Nephron progenitor cell (in vitro differentiated cells): ENCODE measurements at places on chromosomes 4 and X.

- no peak for DNase-seq
Measured at GRCh38 chr4:26235500-26235899, 85.3 kb upstream of the RBPJ start.

GRCh38 chrX:62931625-62932024, 419.5 kb downstream of the SPIN4 start:
- no peak for DNase-seq

GRCh38 chr4:33512397-33512796, 2731.9 kb downstream of the ARAP2 start:
- DNase-seq: no peak

GRCh38 chr4:4899202-4899925, 39.9 kb downstream of the MSX1 start:
- DNase-seq: no peak

GRCh38 chrX:10197279-10198210, 40.8 kb downstream of the CLCN4 start:
- no peak for DNase-seq

GRCh38 chr4:73447671-73448070, 11.7 kb downstream of the AFP start:
- DNase-seq: no peak

- DNase-seq: no peak
Measured at GRCh38 chrX:20414762-20415445, 148.2 kb upstream of the RPS6KA3 start.

DNA sequence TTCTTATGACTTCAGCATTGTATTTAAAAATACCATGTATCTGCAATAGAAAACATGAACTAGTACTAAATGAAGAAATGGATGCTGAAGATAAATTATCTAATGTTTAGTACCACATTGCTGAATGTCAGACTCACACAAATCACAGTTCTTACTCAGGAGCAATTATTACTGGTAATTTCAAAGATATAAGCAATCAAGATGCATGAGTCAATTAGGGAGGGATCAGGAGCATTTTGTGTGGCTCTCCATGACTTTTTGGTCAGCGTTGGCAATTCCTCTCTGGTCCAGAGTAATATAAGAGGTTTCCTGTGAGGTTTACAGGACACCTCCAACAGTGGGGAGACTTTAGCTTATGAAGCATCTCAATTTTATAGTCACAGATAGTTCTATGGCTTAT, 167.0 kb upstream of the PCDH7 start:
- no peak for DNase-seq

DNA sequence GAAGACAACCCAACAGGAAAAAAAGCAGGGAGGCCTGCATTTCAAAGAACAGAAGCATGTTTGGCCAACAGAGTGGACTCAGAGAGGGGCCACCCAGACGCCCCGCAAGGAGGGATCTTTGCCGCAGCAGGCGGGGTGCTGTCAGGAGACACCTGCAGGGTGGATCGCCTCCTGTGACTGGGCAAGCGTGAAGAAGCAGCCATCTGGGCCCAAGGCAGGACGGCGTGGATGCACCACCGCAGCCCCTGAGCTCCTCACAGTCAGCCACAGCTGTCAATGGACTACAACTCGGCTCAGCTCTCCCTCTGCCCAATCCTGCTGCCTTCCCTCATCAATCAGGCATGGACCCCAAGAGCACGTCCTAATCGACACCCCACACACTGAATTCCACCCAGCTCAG, 32.0 kb upstream of the MAN2B2 start:
- no peak for DNase-seq

- no peak for DNase-seq
Measured at GRCh38 chr4:73379946-73380345, 24.1 kb upstream of the ALB start.

GRCh38 chr4:29983890-29984289, 736.3 kb upstream of the PCDH7 start:
- DNase-seq: no peak

GRCh38 chr4:47525154-47525819, 40.2 kb downstream of the ATP10D start:
- DNase-seq: no peak

DNA sequence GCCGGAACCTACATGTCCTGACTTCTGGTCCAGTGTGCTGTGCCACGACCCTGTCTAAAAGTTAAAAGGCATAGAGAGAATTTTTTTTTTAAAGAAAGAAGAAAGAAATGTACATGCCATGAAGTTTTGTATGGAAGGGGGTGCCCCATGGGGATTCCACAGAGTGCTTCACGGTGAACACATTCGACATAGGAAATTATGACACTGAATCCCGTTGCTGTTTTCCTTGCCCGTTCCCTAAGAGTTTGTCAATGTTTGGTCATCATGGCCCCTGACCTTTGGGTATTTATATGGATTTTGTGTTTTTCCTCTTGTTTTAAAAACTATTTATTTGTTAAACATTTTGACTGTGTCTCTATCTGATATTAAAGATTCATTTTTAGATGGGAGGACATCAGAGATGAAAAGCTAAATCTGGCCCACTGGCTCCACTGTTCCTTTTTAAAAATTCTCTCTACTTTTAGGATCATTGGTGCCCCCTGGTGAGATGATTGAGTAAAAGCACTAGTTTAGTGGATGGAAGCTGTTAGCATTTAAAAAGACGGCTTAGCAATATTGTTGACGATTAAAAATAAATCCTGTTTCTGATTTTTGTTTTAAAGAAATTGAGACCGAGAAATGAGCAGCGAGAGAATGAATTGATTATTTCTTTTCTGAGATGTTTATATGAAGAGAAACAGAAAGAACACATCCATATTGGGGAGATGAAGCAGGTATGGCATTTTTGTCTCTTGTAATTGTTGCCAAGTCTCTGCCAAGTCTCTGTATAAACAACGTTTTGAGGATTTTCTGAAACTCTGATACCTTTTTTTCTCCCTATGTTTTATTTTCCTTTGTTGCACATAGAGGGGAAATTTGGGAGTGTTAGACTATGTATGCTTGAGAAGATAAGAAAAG, 75.0 kb downstream of the PTTG2 start:
- DNase-seq: no peak

GRCh38 chr4:78018271-78019049, 38.7 kb upstream of the FRAS1 start:
- DNase-seq: no peak

DNA sequence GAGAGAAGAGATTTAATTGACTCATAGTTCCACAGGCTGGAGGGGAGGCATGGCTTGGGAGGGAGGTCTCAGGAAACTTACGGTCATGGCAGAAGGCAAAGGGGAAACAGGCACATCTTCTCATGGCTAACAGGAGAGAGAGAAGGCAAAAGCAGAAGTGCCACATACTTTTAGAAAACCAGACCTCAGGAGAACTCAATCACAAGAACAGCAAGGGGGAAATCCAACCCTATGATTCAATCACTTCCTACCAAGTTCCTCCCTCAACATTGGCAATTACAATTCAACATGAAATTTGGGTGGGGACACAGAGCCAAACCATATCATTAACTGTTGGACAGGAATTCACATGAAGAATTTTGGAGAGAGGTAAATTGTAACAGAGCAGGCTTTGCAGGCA, 485.3 kb upstream of the PITX2 start:
- DNase-seq: no peak

DNA sequence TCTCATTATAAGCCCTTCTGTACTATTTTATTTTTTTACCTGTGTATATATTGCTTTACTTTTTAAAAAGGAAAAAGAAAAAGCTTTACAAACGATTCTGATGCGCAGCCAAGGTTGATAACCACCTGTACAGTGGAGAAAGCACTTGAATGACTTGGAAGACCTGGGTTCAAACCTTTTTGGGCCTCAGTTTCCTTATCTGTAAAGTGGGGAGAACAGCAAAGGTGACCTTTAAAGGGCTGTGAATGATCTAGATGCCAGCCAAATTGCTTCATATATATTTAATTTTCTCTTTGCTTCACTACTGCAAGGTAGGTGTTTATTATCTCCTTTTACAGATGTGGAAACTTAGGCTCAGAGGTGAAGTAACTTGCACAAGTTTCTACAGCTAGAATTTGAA, 45.0 kb downstream of the SMC1A start:
- DNase-seq: no peak

- no peak for DNase-seq
Measured at GRCh38 chrX:107504006-107504405, 54.6 kb downstream of the FRMPD3 start.

DNA sequence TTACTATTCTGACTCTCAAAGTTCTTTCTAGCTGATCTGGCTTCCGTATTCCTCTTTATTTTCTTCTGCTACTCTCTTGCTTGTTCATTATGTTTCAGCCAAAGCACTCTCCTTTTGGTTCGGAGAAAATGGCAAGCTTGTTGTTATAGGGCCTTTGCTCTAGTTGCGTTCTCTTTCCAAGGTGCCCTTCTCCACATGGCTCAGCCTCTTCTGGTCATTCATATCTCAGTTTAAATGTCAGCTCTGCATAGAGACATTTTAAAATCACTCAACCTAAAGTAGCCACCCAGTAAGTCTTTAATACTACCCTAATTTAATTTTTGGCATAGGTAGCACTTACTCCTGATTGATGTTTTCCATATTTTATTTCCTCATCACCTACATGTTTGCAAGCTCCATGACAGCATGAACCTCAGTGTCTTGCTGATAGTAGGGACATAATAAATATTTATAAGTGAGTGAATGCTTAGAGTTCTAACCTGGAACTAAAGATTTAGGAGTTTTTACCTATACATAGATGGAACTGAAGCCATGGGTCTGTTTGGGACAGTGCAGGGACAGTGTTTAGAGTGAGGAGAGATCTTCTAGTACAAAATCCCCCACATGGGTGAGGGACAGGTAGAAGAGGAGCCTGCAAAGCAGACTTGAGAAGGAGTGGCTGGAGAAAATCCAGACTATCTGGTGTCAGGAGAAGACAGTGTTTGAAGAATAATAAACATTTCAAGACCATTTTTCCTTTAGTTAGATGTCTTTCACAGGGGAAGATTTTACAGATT, 17.9 kb downstream of the SLC30A9 start:
- no peak for DNase-seq

DNA sequence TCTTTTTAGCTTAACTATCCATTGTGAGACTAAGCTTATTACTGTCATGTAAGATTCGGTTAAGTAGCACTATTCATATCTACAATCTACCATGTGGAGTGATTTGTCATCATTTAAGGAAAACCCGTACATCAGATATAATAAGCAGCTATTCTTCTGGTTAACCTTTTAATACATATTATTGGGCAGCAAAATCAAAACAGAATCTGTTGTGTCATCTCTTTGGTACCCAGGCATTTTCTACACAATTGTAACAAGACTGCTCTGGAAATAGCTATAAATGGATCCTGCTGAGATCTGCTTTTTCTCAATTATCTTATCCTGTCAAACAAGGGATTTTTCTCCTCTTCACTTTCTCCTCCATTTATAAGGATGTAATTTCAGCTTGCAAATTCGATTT, 521.5 kb upstream of the MAGEB2 start:
- DNase-seq: no peak

DNA sequence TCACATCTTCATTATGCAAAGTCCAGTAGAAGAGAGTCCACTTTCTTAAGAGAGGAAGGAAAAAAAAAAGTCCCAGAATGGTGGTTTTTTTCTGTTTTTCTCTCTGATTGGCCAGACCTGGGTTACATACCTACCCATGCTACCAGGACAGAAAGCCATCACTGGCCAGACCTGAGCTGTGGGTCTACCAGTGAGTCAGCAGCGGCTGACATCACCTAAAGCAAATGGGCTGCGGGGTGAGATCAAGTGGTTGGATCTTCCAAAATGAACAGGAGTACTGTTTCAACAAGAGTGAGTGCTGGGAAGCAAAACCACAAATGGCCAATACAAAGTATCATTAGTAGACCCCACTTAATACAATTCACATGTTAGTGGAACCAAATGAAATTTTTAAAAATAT, 1.6 kb upstream of the NDST3 start:
- no peak for DNase-seq

DNA sequence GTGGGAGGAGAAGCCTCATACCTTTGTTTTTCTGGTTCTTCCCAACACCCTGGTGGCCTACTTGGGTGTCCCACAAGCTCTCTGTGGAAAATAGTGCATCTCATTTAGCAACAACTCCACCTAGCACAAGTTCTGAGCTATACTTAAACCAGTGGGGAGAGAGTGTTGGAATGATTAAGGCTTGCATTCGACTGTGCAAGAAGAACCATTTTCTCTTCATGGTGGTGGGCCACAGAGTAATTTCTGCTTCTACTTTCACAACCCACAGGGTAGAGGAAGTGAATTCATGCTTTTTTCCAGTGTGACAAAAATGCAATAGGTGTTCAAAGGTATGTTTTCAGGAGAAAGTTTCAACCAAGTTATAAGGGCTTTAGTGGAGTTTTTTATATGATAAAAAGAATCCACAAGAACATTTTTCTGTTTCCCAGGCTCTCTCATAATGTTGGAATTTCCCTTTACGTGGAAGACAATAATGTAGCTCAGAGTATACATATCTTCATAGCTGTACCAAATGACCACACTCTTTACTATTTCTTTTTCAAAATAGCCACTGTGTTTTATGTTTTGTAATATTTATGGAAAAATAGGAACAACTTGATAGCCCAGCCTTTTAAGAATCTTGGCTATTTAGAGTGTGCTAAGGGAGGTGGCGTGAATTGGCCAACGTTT, 80.3 kb upstream of the HHIP start:
- no peak for DNase-seq

GRCh38 chr4:176270669-176271068, 1.6 kb upstream of the ASB5 start:
- DNase-seq: peak; percentile 4

- no peak for DNase-seq
Measured at GRCh38 chrX:54540289-54540688, 10.3 kb downstream of the GNL3L start.

GRCh38 chr4:159111416-159111815, 8.5 kb downstream of the RAPGEF2 start:
- DNase-seq: no peak

- DNase-seq: no peak
Measured at GRCh38 chr4:126850286-126850685, 782.5 kb upstream of the INTU start.

GRCh38 chrX:7086384-7086783, 61.1 kb upstream of the STS start:
- DNase-seq: no peak

- DNase-seq: no peak
Measured at GRCh38 chr4:121189326-121190215, 25.4 kb upstream of the TNIP3 start.

DNA sequence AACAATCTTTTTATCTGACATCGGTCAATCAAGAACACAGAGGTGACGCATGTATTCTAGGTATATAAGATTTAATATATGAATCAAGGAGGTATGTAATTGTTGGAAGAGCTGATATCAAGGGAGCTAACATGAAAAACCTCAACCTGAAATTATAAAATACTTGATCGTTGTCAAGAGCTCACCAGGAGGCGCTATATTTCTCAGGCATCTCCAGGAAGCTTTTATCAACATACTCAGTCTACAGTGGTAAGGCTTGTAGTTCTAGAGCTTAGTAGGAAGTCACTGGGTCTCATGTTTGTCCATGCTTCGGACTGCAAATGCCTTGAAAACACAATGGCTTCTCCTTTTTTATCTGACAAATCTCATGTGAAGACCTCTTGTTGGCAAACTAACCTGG, 156.1 kb downstream of the GRXCR1 start:
- no peak for DNase-seq

DNA sequence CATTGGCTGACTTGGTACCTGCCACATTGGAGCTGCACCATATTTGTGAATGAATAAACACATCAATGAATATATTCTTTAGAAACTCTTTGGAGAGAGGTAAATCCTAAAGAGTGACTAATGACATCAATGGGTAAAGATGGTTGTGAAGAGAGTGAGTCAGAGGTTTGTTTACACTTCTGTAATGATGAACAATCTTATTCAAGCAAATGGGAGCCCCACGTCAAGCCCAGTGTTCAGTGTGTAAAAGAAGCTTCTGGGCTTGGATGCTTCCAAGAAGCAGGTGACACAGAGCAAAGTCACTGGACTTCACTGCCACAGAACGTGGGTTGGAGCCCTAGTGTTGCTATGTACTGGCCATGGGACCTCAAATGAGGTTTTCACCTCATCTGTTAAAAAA, 319.0 kb downstream of the STK32B start:
- no peak for DNase-seq
